Ascending aorta (tissue), 2 donors: ENCODE measurements at places on chromosomes 3 and 15.

GRCh38 chr3:73432023-73432705 is 192.6 kb downstream of the PDZRN3 start:
- DNase-seq: no peak

DNA sequence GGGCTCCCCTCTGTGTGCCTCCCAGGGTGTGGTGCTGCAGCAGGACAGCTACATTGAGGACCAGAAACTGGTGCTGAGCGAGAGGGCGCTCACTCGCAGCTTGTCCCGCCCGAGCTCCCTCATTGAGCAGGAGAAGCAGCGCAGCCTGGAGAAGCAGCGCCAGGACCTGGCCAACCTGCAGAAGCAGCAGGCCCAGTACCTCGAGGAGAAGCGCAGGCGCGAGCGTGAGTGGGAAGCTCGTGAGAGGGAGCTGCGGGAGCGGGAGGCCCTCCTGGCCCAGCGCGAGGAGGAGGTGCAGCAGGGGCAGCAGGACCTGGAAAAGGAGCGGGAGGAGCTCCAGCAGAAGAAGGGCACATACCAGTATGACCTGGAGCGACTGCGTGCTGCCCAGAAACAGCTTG is 53.7 kb downstream of the KLHL25 start:
- DNase-seq: no peak

DNA sequence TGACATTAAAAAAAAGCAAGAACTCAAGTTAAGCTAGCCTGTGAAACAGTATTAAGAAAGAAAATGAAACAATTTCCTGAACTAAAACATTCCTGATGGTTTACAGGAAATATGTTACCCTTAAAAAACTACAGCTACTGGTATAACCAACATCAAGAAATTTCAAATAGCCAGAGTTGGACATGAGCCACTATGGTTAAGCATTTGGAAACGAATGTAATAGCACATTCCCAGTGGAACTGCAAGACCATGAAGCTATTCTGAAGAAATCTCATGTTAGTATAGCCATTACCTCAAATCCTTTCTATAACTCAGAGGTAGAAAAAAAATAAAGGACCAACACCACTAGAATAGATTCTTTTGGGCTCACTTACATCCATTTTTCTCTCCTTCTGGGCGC is 30.2 kb downstream of the CPNE4 start:
- no peak for DNase-seq

GRCh38 chr3:33170531-33170930 is 48.1 kb downstream of the SUSD5 start:
- no peak for DNase-seq

GRCh38 chr3:55719508-55719907 is 232.4 kb upstream of the WNT5A start:
- no peak for DNase-seq

GRCh38 chr15:75648156-75649000 is 666 bp downstream of the SNX33 start:
- no peak for DNase-seq

DNA sequence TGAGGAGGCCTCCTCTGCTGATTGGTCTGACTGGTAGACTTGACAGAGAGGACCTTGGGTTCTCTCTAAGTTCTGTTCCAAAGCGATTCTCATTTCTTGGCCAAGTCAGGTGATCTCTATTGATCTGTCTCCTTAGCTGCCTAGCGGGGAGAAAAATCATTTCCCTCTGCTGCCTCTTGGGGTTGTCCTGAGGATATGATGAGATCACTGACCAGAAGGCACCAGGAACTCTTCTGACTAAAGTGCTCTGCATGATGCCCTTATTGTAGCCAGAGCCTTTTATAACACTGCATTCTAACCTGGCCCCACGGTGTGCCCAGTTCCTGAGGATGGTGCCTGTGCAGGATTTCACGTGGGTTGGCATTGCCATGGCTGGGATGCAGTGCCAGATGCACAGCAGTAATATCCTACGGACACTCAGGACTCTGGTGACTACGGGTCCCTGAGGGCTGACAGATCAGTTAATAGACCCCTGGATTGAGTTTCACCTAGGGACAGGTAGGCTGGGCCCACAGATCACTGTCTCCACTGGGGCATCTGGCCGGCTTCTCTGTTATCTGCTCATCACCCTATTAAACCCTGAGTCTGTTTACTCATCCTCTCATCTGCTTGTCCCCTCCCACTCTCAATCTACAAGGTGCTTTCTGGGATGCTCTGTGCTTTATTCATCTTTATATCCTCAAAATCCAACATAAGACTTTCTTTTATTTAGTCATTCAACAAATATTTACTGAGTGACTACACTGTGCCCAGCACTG is 3.9 kb upstream of the HEG1 start:
- DNase-seq: no peak
